ENCODE measurements at places on chromosomes 1 and 21.

DNA sequence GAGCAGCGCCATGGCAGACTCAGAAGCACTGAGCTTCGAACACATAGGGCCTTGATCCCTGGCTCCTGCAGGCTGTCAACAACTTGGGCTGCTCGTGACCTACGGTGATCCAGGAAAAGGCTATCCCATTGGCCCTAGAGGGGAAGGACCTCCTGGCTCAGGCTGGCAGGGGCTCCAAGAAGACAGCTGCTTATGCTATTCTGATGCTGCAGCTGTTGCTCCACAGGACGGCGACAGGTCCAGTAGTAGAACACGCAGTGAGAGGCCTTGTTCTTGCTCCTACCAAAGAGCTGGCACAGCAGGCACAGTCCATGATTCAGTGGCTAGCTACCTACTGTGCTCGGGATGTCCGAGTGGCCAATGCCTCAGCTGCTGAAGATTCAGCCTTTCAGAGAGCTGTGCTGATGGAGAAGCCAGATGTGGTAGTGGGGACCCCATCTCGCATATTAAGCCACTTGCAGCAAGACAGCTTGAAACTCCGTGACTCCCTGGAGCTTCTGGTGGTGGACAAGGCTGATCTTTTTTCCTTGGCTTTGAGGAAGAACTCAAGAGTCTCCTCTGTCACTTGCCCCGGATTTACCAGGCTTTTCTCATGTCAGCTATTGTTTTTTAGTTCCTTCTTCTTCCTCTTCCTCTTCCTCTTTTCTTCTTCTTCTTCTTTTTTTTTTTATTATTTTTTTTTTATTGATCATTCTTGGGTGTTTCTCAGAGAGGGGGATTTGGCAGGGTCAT, 18.9 kb downstream of the ITLN2 start:
- no peak for DNase-seq

DNA sequence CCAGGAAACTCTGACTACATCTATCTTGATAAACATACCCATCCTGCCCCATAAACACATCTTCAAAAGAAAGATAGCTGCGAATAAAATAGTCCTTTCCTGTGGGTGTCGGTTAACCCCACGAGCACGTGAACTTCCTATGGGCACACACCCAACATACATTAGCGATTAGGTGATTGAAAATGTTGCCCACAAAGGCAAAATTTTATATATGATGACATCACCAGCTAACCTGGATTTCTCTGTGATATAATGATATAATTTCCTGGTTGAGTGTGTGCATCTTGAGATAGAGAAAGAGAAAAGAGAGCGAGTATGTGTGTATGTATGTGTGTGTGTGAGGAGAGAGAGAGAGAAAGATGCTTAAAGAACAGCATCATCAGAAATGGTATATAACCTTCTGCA, 296.1 kb downstream of the PTPRC start:
- no peak for DNase-seq

- DNase-seq, result no peak
Measured at GRCh38 chr1:68230484-68230802, 1.9 kb downstream of the WLS start.

DNA sequence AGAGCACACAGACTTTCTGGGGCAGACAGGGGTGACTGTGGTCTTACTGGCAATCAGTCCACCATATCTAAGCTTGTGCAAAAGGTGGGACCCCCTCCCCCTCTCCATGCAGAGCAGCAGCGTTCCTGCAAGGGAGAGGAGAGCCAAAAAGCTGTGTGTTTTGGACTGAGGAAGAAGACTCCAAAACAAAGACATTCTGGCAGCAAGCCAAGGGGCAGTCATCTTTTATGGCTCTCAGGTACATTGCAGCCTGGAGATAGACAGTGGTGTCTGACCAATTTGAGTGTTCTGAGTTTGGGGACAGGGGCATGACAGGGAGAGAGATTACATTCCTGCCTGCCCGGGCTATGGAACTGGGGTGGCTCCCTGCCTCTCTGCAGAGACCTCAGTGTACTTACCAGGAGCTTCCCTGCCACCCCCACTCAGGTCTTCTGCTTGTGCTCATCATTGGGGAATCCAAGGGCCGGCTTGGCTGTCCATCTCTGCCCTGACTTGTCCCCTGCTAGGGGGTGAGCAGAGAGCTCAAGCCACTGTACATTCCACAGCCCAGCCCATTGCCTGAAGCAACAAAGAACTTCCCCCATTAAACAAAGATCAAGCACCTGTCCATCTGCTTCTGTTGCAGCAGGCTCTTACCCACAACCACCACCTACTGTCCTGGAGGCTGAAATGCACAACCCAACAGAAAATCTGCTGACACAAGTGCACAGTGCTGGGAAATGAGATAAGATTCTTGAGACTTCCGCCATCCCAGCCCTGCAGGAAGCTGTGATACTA, 131.1 kb downstream of the EVI5 start:
- DNase-seq, result no peak

- DNase-seq, result no peak
Measured at GRCh38 chr1:232883992-232884661, 66.3 kb upstream of the NTPCR start.

- DNase-seq, result no peak
Measured at GRCh38 chr1:76225526-76225925, 151.0 kb downstream of the ST6GALNAC3 start.

DNA sequence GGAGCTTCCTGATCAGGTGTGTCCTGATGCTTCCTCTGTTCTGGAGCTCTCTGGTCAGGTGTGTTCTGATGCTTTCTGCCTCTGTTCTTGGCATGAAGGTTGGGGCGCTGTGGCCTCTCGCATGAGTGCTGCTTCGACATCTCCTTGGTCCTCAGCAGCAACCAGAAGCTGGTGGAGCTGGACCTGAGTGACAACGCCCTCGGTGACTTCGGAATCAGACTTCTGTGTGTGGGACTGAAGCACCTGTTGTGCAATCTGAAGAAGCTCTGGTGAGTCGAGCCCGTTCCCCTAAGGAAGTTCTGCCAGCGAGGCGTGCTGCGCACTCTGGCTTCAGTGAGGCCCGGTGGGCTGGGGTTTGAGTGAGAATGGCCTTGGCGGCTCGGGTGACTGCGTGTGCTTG, 18.0 kb downstream of the NLRP3 start:
- DNase-seq, result no peak

DNA sequence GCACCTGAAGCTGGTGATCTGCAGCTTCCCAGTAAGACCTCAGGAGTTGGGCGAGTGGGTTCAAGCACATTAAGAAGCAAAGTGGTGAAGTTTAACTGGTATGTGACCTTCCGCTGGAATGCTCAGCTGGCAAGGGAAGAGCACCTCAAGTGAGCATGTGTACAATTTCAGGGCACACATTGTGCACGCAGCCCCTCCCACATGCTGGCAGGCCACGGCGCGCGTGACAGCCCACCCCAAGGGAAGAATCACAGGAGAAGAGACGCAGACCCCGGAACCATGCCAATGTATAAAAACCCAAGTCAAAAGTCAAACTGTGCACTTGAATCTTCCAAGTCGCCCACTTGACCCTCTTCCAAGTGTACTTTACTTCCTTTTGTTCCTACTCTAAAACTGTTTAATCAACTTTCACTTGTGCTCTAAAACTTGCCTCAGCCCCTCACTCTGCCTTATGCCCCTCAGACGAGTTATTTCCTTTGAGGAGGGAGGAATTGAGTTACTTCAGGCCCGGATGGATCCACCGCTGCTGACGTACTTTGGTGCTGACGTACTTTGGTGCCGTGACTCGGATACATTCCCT, 20.0 kb downstream of the LRRC3 start:
- DNase-seq, result no peak

DNA sequence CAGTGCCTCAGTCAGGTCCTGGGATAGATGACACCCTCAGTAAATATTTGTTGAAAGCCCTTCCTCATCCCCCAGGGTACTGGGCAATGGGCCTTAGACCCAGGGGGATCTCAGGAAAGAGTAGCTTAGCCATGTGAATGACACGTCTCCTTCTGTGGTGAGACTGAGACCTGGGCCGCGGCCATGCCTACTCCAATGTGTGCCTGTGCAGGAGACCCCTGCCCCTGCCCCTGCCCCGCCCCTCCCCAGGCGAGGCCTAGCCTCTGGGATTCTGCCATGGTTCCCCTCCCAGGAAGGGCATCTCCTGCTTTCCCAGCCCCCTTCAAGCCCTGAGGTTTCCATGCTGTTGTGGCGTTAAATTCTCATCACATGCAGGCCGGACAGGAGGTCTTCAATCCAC, 7.1 kb downstream of the MYOM3 start:
- no peak for DNase-seq

- DNase-seq, result no peak
Measured at GRCh38 chr1:78229344-78229743, 183.6 kb downstream of the GIPC2 start.

DNA sequence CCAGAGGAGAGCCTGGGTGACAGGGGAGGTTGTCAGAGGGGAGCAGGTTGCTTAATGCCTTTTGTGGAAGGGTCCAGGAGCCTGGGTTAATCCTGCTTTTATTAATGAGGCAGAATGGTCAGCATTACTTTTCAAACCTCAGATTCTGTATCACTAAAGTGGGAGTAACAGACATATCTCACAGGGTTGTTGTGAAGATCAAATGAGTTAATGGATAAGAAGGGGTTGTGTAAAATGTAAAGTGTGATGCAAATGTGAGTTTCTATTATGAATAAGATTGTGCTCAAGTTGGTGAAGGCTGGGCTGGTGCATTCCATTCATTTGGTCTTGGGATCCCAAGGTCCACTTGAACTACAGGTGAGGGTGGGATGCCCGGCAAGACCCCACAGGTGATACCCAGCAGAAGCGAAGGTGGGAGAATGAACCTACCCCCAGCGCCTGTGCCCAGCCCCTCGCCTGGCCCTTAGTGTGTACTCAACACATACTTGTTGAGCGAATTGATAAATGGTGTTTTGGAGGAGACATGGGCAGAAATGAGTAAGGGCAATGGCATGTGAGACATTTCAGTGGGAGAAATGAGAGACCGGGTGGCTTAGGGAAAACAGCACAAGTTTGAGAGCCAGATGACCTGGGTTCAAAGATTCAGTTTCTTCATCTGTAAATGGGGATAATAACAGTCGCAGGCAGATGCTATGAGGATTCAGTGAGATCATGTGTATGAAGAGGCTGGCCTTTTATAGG, 6.2 kb downstream of the SLC26A9 start:
- no peak for DNase-seq

GRCh38 chr1:22641906-22642636, 1.4 kb upstream of the C1QC start:
- peak; percentile 63 for DNase-seq

Measured in stimulated activated effector memory CD8-positive, alpha-beta T cell treated with anti-CD3 and anti-CD28 coated beads, Interleukin-12 subunit alpha, Interleukin-12 subunit beta, amount 100 ng/mL, for 72 hours (primary cell).